ENCODE measurements at places on chromosomes 11 and 22. TPM values are rescaled to one million over a fixed set of nuclear protein-coding genes. Genes with fewer than 3 reads are reported as not detected.

Gene SCO2
- 9.9 TPM for total RNA-seq

Gene HEPN1
- total RNA-seq, result not detected

Gene TBX10
- not detected for total RNA-seq

Gene CD3D
- not detected for total RNA-seq

Gene P2RY2
- 11.4 TPM for total RNA-seq

Gene MUC2
- 0.50 TPM for total RNA-seq

Gene SORL1
- 1.7 TPM for total RNA-seq

Gene TPBGL
- 0.27 TPM for total RNA-seq

Gene NAALADL1
- total RNA-seq, result 0.03 TPM

Gene C11orf97
- total RNA-seq, result not detected

Gene BDNF
- total RNA-seq, result 10.6 TPM

Gene ADORA2A
- total RNA-seq, result 0.91 TPM

Gene P2RX6
- total RNA-seq, result 0.70 TPM

Gene OR5T2
- not detected for total RNA-seq

Gene TMPRSS13
- total RNA-seq, result not detected

Gene ACR
- total RNA-seq, result not detected
